ENCODE measurements at places on chromosomes 1 and 21.
A peak's percentile ranks its signal among the peaks of the same experiment; 100 is the strongest.

GRCh38 chr1:54371942-54372275 is 34.3 kb downstream of the SSBP3 start:
- DNase-seq, result no peak

GRCh38 chr1:72650843-72651435 is 368.6 kb upstream of the NEGR1 start:
- no peak for DNase-seq

- DNase-seq, result no peak
Measured at GRCh38 chr21:29506947-29507346, 208.2 kb downstream of the BACH1 start.

DNA sequence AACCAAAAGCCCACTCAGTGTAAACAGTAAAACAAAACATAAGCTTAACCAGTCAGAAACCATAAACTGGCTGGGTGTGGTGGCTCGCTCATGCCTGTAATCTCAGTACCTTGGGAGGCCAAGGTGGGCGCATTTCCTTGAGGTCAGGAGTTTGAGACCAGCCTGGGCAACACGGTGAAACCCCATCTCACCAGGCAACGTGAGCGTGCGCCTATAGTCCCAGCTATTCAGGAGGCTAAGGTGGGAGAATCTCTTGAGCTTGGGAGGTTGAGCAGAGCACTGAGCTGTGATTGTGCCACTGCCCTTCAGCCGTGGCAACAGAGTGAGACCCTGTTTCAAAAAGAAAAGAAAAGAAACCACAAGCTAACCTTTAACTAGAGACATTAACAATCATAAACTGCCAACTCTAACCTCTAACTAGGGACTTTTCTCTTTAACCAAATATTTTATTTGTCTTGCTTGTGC is 13.1 kb upstream of the PRRC2C start:
- DNase-seq, result no peak

GRCh38 chr1:228830185-228830953 is 95.1 kb downstream of the RHOU start:
- peak; percentile 23 for DNase-seq

GRCh38 chr1:85406081-85406480 is 58.9 kb downstream of the DDAH1 start:
- no peak for DNase-seq

- no peak for DNase-seq
Measured at GRCh38 chr1:7691576-7691975, 79.5 kb upstream of the VAMP3 start.

- DNase-seq, result no peak
Measured at GRCh38 chr1:31621847-31622730, 4.6 kb downstream of the HCRTR1 start.

- DNase-seq, result no peak
Measured at GRCh38 chr1:95169548-95169947, 52.4 kb downstream of the TLCD4 start.

GRCh38 chr1:244731651-244732050 is 78.7 kb downstream of the DESI2 start:
- no peak for DNase-seq

GRCh38 chr1:39230261-39231190 is 26.0 kb downstream of the MACF1 start:
- DNase-seq, result no peak

DNA sequence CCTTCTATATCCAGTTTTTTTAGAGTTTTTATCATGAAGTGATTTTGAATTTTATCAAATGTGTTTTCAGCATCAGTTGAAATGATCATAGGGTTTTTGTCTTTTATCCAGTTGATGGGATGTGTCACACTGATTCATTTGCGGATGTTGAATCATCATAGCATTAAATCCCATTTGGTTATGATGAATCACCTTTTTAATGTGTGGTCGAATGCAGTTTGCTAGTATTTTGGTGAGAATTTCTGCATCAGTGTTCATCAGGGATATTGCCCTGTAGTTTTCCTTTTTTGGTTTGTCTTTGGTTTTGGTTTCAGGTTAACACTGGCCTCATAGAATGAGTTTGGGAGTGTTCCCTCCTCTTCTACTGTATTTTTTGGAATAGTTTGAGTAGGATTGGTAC is 80.3 kb downstream of the DIRAS3 start:
- no peak for DNase-seq

GRCh38 chr1:237258871-237259270 is 216.9 kb downstream of the RYR2 start:
- DNase-seq, result no peak

GRCh38 chr1:51284487-51284954 is 45.8 kb downstream of the TTC39A start:
- no peak for DNase-seq

GRCh38 chr1:179831852-179832699 is 45.5 kb downstream of the TOR1AIP2 start:
- DNase-seq, result no peak

DNA sequence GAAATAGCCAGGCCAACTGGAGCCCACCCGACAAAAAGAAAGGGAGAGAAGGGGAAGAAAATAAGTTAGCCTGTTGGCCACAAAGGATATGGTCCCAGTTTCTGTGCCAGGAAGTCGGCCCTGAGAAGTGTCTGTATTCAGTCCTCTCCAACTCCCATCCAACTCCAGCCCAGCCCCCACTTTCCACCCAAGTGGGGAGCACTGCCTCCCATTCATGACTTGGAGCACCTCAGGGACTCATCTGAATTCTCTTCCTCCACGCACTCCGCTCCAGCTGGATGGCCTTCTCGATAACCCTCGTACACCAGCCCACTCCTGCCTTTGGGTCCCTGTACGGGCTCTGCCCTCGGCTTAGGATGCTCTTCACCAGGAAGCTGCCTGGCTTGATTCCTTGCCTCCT is 2.0 kb upstream of the WNT2B start:
- DNase-seq, result no peak

DNA sequence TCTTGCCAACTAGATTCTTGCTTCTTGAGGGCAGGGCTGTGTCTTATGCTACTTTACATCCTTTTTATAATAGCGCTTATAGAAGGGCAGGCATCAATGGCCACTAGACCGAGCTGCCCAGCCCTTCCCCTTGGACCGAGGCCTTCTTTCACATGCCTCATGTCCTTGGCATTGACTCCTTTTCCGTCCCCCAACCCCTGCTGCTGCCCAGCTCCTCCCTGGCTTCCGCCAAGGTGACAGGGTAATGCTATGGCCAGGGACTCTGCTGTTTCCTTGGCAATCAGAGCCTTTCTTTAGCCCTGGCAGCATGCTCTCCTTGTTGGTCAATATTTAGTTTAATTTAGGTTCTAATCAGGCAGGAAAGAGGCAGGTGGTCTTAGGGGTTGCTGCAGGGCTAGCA is 48.2 kb downstream of the DDX20 start:
- peak; percentile 28 for DNase-seq

- DNase-seq, result no peak
Measured at GRCh38 chr1:186295980-186296379, 79.1 kb downstream of the TPR start.

DNA sequence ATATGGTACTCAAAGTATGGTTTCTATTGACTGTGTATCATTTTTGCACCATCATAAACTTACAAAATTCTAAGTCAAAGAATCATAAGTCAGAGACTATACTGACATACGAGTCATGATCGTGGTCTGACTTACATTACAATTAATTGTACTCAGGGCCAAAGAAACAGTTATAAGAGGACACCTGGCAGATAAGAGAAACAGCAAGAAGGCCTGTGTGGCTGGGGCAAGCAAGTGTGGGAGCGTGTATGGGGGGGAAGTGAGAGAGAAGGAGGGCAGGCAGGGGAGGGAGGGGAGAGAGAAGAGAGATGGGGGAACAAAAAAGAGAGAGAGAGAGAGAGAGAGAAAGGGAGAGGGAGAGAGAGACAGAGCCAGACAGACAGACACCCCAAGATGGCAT is 70.9 kb downstream of the RERE start:
- DNase-seq, result no peak

DNA sequence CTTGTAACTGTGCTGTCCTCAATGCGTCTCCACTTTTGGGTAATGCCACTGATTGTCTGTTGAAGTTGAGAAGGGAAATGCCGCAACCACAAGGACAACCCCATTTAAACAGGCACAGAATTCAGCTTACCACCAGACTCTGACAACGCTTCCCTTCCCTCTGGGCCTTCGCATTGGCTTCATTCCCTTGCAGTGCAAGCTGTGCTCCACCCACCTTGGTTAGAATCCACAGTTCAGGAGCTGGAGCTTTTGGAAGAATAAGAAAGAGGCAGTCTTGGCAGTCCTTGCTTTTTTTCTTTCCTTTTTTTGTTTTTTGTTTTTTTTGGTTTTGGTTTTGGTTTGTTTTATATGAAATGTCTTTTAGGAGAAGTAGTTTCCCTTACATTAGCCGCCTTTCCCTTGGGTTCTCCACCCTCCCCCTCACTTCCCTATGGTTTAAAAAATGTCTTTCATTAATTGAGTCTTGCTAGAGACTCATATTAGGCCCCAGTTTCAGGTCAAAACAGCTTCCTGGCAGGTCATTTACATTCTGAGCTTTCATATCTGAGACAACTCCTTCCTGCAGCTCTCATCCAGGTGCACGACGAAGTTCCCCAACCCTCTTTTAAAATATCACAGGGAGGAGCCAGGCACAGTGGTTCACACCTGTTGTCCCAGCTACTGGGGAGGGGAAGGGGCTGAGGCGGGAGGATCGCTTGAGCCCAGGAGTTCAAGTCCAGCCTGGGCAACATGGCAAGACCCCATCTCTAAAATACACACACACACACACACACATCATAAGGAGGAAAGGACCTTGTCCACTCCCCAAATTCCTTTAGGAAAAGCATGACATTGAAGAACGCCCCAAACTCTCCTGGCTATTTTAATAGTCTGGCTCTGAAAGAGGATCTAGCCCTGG is 20.7 kb upstream of the LAX1 start:
- peak; percentile 44 for DNase-seq

DNA sequence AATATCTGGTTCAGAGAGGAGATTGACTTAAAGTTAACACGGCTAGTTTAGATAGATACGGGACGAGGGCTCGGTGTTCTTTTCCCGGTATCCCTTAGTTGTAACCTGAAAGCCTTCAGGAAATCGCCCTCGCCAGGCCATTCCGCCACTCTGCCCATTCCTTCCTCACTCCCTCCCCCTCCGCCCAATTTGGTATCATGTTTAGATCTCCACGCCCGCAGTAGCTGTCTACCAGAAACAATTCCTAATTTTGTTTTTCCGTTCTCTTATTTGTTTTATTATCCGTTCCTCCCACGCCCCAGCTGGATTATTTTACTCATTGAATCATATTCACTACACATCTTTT is 685 bp upstream of the VAMP4 start:
- DNase-seq, result peak; percentile 76

DNA sequence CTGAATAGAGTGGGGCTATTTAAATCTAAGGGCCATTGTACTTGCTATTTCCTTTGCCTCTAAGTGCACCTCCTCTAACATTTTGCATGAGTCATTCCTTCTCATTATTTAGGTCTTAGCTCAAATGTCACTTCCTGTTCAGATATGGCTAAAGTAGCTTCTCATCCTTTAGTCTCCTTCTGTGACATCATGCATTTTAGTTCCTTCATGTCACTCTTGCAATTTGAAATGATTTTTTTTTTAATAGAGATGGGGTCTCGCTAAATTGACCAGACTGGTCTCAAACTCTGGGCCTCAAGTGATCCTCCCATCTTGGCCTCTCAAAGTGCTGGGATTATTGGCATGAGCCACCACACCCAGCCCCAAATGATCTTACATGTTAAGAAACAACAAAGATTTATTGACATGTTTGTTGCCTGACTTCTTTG is 6.6 kb downstream of the TBX19 start:
- no peak for DNase-seq

GRCh38 chr1:101820071-101820470 is 176.7 kb downstream of the OLFM3 start:
- no peak for DNase-seq

DNA sequence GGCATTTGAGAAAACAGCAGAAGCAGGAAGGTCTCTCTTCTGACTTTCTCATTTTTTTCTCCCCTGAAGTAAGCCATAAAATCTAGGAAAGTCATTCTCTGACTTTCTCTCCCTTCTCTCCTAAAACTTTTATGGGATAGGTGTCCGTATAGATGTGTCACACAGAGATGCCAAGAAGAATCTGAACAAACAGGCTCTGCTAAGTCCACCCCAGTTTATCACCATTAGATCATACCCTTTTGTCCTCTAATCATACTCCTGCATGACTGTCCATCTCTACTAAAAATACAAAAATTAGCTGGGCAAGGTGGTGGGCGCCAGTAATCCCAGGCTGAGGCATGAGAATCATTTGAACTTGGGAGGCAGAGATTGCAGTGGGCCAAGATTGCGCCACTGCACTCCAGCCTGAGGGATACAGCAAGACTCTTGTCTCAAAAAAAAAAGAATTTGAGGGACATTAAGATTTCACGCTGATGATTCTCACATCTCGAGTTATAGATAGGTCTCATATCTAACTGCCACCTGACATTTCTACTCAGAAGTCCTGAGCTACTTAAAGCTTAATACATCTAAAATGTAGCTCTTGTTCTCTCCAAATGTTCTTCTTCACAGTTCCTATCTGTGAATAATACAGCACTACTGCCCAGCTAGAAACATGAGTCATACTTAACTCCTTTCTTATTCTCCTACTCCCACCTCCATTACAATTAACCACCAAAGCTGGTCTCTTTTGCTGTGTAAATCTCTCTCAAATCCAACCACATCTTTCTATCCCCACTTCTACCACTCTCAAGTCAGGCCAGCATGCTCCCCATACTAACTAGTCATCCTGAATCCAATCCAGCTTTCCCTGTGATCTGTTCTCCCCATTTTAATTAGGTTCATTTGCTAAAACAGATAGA is 47.7 kb downstream of the ZNF644 start:
- no peak for DNase-seq

- DNase-seq, result no peak
Measured at GRCh38 chr21:39612233-39613040, at the start of gene B3GALT5. B3GALT5 (plus strand) TSS chr21:39612940; CDS start chr21:39660560, 47,620 bp downstream.

GRCh38 chr1:107213225-107213624 is 72.4 kb downstream of the NTNG1 start:
- no peak for DNase-seq

DNA sequence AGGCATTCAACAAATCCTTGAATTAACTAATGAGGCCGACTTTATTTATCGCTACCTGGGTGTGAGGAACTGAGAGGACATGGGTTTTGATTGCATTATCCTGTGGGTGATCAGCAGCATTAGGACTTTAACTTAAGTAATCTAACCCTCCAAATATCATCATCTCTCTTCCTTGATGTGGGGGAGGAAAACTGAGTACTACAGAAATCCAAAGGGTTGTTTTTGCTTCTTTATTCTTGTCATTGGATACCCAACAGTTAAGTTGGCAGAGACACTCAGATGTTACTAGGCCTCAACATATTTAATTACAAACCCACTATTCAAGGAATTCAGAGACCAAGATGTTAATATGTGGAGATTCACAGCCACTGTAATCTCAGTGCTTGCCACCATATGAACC is 97.4 kb upstream of the ST6GALNAC5 start:
- DNase-seq, result no peak

GRCh38 chr1:93692983-93693591 is 11.4 kb upstream of the BCAR3 start:
- DNase-seq, result no peak

DNA sequence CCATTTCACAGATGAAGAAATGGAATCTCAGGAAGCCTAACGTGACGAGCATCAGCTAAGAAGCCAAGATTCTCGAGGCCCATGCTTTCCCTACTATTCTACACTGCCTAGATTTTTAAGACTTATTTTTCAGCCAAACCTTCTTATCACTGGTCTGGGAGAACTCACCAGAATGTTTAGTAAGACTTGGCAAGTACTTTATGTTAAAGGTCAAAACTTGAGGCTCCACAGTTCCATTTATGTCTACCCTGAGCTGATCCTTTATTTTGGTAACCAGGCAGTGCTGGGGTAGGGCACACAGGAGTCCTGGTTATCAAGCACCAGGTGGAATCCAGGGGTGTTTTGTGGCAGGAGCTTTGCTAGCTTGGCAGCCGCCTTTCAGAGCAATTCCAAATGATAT is 16.8 kb downstream of the PLXNA2 start:
- DNase-seq, result no peak

Data from cerebellar nuclear complex (tissue), 1 donor.